Activated naive CD8-positive, alpha-beta T cell treated with anti-CD3 and anti-CD28 coated beads, Interleukin-2, amount 50 U/mL, for 16 hours (primary cell): ENCODE measurements at places on chromosomes 13 and 19.

- no peak for DNase-seq
Measured at GRCh38 chr19:31378404-31378803, 29.2 kb upstream of the TSHZ3 start.

DNA sequence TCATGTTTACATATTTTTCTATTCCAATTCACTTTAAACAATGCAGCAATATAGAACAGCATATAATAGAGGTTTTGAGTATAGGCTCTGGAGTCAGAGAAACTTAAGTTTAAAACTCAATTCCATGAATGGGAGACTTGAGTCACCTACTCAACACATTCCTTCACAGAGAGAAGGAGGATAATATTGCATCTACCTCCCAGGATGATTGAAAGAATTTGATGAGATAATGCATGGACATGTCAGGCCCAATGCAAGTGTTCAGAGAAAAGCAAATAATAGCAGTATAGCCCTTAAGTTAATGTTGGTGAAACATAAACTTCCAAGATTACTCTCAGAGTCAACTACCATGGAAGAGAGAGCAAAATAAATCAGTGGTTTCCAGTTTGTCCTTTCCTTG is 170.2 kb downstream of the DCLK1 start:
- no peak for DNase-seq

DNA sequence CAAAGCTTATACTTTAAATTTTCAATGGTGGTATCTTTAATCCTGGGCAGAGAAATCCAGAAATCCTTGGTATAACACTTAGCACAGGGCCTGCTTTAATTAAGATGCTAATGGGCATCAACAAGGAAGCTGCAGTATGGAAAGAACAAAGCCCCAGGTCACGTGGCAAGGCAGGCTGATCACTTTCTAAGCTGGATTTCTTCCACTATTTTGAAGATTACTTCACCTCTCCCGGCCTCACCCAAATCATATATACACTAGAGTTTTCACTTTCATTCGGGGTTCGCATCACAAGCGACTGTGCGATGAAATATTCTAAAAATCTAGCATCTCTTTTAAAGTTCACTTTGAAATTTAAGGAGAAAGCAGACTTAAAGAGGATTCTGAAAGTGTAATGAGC is 71.8 kb downstream of the STARD13 start:
- DNase-seq, result no peak

- no peak for DNase-seq
Measured at GRCh38 chr13:90751026-90751425, 596.5 kb upstream of the MIR17HG start.

DNA sequence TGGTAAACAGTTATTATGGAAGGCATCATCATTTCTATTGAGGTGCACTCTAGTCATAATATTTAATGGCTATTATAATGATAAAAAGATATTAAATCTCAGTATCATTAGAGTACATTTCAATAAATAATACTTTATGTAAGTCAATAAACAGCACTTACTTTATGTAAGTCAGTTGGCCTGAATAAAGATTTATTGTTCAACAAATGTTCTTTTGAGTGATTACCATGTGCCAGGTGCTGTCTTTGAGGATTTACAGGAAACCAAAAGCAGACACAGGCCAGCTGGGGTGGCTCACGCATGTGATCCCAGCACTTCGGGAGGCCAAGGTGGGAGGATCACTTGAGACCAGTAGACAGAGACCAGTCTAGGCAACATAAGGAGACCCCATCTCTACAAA is 5.0 kb upstream of the NKG7 start:
- no peak for DNase-seq

- DNase-seq, result no peak
Measured at GRCh38 chr19:28027116-28027515, 1185.8 kb downstream of the UQCRFS1 start.

DNA sequence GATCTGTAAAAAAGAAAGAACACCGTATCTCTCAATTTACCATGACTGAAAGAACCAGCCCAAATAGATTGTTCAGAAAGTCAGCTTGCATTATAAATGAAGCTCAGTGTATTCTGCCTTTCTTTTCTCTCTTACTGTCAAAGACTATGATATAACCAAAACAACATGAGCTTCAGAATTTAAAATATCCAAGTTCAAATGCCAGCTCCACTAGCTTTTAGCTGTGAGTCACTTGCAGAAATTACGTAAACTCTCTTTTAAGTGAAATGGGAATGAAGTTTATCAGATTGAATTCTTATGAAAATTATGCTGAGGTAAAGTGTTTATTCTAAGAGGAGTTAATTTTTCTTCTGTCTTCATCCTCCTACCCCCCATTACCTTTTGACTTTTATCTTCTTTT is 20.0 kb upstream of the POSTN start:
- DNase-seq, result no peak

DNA sequence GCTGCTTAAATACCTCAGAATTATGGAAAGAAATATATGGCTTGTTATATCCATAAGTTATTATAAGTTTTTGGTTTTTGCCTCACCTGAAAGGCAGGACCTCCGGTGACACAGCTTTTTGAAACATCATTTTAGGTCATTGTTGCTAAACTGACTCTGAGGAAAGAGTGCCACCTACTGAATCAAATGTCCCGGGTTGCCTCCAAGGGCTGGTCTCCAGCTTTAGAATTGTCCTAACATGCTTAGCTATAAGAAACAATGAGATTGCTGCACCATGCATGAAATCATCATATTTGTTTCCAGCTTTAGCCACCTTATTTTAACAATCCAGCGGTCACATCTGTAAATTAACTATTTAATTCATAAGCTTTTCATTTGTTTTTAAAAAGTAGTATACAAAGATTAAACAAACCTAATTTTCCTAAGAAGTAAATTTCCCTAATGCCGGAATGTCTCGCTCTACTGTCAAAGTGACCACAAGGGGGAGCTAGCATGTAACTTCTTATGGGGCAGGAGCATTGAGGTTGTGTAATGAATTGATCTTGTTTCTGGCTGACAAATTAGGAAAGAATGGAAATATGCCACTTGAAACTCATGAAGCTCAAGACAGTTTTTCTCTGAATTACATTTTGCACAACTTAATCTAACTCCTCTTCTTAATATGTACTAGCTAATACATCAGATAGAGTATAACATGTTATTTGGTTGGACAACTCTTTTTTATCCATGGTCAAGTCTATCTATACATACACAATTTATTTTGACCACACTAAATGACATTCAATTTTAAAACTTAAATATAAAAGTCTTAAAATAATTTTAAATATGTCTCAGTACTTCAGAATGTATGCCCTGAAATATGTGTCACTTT is 6.7 kb upstream of the PCDH17 start:
- DNase-seq, result no peak

DNA sequence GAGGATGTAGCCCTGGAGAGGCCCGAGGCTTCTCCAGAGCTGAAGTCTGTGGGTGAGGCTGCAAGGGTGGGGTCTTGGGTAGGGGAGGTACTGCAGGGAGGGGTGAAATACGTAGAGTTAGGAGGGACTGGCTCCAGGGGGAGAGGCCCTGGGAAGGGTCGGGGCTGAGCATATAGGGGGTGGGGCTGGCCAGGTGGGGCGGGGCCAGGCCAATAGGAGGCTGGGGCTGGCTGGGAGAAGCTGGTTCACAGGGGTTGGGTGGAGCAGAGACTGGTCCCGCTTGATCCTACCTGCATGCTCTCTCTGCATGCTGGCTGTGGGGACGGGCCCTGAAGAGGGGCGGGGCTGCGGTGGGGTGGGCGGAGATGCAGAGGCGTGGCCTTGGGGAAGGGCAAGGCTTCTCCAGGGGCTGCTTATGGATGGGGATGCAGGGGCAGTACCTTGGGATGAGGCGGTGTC is 51.9 kb downstream of the CELF5 start:
- no peak for DNase-seq

DNA sequence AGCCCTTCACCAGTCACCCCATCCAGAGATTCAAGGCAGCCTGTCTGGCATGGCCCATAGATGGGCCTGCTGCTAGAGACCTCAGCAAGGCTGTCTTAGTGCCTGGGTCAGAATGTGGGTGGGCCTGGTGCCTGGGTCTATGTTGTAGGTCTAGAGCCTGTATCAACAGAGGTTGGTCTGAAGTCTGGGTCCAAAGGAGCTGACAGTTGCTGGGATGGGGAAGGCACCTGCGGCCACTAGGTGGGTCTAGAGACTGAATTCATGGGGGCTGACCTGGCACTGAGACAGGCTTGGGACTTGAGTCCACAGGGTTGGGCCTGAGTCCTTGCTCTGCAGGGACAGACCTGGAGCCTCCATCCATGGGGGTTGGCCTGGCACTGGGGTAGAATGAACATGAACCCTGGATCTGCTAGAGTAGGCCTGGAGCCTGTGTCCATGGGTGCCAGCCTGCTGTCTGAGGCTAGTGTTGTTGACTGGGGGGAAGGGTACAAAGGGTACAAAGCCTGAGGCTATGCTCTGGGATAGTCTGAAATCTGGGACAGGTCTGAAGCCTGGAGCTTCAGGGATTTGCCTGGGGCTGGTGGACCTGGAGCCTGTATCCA is 516.8 kb downstream of the OLFM4 start:
- no peak for DNase-seq

DNA sequence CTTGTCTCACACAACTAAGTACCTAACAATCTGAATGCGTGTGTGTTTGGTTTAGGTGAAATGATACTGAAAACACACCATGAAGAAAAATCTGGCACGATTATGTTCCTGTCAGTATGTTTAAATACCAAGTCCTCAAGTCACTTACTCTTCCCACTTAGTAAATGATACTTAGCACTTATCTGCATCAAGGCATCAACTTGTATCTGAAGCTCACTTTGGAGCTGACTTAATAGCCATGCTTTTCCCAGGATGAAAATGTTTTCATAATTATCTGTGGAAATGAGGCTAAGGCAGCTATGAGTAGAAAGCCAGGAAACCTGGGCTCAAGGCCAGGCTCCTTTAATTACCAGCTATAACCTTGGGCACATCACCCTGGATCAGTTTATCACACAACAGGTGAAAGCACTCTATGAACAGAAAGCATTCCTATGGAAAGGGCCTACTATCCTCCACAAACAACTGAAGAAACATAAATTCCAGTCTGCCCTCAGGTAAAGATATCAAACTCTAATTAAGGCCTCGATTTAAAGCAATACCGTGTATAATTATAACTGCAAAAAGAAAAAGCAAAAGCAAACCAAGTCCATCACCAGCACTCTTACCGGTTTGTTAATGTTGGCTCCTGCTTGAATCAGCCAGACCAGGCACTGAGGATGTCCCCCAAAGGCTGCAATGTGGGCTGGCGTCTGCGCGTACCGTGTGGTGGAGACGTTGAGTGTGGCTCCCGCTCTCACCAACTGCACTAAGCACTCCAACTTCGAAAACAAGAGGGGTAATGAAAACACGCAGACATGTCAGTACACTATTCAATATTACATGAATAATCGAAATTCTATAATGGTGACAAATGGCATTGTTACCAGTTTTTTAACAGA is 4.6 kb downstream of the ANKRD10 start:
- DNase-seq, result no peak

DNA sequence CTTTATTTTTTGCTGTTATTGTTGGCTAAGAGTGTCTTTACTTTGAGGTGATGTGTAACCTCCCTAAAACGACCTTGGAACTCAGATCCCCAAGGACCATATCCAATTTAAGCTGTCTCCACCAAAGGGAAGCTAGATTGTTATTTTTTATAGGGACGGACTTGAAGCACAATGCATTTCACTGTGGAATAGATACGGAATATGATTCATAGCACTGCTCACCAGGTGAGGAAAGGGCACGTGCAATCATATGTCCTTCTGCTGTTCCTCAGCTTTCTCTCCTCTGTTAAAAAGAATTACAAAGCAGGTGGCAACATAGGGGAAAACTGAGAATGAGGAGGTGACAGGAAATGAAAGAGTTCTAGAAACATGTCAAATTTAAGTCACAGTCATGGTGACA is 679.0 kb downstream of the PCDH9 start:
- DNase-seq, result no peak

DNA sequence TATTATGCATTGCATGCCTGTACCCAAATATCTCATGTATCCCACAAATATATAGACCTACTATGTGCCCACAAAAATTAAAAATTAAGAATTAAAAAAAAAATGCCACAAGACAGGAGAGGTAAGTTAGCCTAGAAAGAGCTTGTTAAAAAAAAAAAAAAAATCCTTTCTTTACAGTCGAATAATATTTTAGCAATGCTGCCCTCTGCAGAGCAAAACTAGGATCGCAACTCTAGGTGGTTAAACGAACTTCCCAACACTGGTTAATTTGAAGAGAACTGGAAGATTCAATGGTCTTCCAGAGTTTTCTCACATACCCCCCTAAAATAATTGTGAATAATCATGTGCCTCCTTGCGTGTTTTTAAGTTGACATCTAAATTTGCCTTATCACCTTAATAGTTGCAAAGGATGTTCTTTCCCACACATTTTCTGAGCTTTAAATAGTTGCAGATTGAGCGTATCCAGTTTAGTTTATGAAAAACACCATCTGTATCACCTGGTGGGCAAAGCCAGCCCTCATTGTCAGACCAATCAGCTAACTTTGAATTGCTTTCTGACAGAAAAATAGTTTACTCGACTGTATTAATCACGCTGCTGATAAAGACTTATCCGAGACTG is 47.4 kb upstream of the RCBTB2 start:
- peak; percentile 47 for DNase-seq

DNA sequence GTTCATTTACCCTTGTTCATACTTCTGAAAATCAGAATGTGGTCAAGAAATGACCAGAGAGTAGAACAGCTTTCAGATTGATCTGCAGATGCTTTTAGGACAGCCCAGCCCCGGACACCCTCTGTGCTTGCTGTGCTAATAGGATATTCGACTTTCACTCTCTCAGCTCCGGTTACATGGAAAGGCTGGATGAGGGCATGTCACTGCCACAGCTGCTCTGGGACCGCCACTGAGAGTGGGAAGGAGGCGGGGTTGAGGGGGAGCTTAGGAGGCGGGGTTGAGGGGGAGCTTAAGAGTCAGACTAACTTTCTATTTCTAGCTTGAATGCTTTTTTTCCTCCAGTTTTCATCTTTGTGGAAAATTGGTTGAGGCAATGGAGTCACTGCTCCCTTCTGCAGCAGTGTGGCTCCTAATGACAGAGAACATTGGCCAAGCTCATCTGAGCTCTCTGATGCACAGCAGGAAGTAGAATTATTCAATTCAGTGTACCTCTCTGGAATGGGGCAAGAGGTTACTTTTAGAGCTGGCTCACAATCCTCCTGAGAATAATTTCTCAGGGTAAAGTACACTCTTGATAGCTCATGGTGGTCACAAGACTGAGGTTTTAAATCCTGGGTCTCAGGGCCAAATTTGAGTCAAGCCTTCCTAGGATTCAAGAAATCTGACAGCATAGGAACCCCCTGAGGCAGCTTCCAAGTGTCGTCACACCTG is 74.6 kb upstream of the NPAS1 start:
- DNase-seq, result no peak

- no peak for DNase-seq
Measured at GRCh38 chr13:69458013-69458412, 649.6 kb upstream of the ATXN8OS start.

- no peak for DNase-seq
Measured at GRCh38 chr13:77168237-77168636, 141.3 kb upstream of the FBXL3 start.
